Ovary (tissue), 10 donors: ENCODE measurements at places on chromosomes 3 and 15. TPM values are rescaled to one million over a fixed set of nuclear protein-coding genes. Genes with fewer than 3 reads are reported as not detected.

AGBL1 gene
- polyA plus RNA-seq = 0.02 TPM

GRCh38 chr3:143171141-143171980, 51.8 kb downstream of the CHST2 start:
- DNase-seq = no peak

DNA sequence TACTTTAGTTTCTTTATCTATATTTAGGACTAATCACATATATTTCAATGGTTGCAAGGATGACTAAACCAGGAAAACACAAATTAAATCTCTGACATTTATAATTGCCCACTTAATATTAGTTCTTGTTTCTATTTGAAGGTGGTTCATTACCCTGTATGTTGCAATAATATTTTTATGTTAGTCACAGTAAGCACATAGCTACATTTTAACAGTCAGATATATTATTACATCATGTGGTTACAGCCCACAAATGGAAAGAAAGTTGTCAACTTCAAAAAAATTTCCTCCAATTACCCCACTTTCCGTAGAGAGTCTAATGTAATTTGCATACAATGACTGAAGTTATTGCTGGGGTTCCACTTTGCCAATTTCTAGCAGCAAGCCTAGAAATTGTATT, 114.6 kb downstream of the TUSC7 start:
- DNase-seq = no peak

GRCh38 chr3:9678493-9678892, 25.1 kb upstream of the CPNE9 start:
- no peak for DNase-seq

DNA sequence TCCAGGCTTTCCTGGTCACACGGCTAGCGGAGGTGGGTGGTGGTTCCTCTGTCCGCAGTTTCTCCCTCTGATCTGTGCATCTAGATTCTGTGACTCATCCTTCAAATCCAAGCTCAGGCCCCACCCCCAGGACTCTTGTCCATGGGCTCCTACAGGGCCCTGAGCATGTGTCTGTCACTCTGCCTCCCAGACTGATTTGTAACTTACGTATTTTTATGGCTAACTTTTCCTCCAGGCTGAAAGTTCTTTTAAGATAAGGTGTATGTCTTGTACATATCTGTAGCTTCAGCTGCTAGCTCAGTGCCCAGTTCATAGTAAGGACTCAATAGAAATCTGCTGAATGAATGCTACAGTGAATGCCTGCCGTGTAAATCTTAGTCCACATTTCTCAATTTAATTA, 8.0 kb downstream of the ESYT3 start:
- DNase-seq = no peak

- no peak for DNase-seq
Observed at GRCh38 chr3:3178498-3179328, 778 bp downstream of the CRBN start.

DNA sequence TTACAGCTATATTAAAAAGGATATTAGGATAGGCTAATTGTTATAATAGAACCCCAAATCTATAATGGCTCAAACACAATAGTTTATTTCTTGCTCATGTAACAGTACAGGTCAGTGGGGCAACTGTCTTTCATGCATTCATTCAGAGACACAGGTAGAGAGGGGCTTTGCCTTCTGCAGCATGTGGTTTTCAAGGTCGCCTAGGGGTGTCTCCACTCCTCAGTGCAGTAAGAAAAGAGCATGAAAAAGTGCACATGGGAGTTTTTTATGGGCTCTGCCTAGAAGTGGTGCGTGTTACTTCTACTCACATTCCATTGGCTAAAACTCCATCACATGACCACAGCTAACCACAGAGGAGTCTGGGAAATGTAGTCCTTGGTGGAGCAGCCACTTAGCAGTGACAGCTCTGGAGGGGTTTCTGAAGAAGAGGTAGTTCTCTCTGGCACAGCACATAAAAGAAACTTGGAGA, 1.8 kb downstream of the ZBTB38 start:
- peak; percentile 59 for DNase-seq

GRCh38 chr3:111047812-111048435, 23.7 kb upstream of the NECTIN3 start:
- no peak for DNase-seq

GRCh38 chr3:108970561-108970960, 16.9 kb upstream of the GUCA1C start:
- DNase-seq = no peak

GRCh38 chr3:177516158-177517011, 319.1 kb upstream of the TBL1XR1 start:
- peak; percentile 49 for DNase-seq

DNA sequence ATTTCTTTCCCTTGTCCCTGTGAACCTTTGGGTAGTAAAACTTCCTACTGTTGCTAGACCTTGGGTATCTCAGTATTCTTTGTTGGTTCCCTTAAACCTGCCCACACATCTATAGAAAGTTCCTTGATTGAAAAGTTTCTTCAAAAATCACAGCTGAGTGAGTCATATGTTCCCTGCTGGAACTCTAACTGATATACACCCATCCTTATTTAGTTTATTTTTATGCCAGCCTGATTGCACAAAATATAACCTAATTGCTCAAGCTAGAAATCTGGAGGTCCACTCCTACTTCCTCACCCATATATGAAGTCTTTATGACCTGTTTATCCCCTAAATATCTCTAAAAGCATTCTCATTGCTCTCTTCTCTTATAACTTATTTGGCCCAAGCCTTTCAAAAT, 13.7 kb upstream of the GJD2 start:
- no peak for DNase-seq

ASB14 gene
- 0.05 TPM for polyA plus RNA-seq

DNA sequence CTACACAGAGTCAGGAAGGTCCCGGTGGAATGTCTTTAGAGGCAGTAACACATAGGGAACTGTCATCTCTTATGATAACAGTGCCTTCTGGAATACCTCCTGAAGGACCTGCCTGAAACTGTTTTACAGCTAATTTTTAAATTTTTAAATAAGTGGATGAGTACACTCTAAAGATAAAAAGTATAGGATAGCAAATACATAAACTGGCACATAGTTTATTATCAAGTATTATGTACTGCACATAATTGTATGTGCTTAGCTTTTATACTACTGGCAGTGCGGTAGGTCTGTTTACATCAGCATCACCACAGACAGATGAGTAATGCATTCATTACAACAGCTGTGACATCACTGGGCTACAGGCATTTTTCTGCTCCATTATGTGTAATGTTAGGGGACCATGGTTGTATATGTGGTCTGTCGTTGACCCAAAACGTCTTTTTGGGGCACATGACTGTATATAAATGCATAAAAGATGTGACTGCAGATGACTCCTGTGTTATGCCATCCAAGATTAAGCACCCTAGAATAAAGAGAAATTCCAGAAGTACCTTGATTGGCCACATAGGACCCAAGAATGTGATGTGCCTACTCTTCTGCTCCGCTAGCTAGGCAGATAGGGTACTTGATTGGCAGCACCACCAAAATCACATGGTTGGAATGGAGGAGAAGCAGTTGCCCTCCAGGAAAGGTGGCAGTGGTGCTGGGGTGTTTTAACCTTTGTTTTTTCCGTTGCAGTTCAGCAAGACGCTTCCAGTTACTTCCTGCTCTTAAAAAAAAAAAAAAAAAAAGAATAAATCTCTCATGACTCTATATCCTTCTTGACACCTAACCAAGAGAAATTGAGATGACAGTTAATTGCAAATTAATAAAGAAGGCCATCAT, 3.3 kb downstream of the VPS8 start:
- DNase-seq = no peak

ZNF385D gene
- polyA plus RNA-seq = 0.77 TPM

POPDC2 gene
- 3.0 TPM for polyA plus RNA-seq

- peak; percentile 92 for DNase-seq
Observed at GRCh38 chr3:31981206-31982181, at the start of the genes OSBPL10 and ZNF860. Gene OSBPL10, minus strand, starts transcription at chr3:31981262. Its CDS starts 83 bp downstream, at chr3:31981179. Gene ZNF860, plus strand, starts transcription at chr3:31981750. Its CDS starts 7,330 bp downstream, at chr3:31989080.

GRCh38 chr3:152266221-152266995, 2.3 kb upstream of the MBNL1 start:
- peak; percentile 71 for DNase-seq

- no peak for DNase-seq
Observed at GRCh38 chr15:90340345-90340744, 11.7 kb upstream of the ZNF774 start.

DNA sequence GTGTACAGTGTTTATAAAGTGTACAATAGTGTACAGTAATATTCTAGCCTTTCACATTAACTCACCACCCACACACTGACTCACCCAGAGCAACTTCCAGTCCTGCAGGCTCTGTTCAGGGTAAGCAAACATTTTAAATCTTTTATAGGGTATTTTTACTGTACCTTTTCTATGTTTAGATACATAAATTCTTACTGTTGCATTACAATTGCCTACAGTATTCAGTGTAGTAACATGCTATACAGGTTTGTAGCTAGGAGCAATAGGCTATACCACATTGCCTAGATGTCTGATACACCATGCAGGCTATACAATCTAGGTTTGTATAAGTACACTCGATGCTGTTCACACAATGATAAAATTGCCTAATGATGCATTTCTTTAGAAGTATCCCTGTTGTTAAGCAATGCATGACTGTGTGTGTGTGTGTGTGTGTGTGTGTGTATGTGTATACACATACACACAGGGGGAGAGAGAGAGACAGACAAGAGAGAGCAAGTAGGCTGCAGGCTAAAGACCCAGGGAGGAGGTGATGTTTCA, 72.5 kb upstream of the PRR23C start:
- DNase-seq = no peak

DNA sequence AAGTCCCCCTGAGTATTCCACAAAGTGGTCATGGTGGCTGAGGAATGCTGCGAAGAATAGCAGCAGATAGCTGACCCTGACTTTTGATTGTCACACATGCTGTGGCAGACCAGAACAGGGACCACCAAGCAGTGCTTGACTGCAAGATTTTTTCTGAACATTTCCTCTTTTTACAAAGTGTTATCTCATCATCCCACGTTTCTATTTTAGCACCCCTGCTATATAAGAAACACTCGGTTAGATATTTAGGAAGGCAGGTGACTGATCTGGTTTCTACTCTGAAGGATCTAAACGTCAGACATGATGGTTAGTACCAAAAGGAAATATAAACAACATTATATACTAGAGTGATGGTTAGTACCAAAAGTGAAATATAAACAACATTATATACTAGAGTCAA, 9.1 kb downstream of the SLC25A26 start:
- no peak for DNase-seq

LRRIQ4 gene
- polyA plus RNA-seq = 0.05 TPM

GRCh38 chr15:95329362-95329761, 1001.1 kb upstream of the NR2F2 start:
- peak; percentile 71 for DNase-seq

MOBP gene
- polyA plus RNA-seq = 1.0 TPM

TLR9 gene
- polyA plus RNA-seq = 0.58 TPM

- no peak for DNase-seq
Observed at GRCh38 chr3:71421475-71421819, 162.1 kb downstream of the FOXP1 start.

UPK1B gene
- 1.4 TPM for polyA plus RNA-seq

DNA sequence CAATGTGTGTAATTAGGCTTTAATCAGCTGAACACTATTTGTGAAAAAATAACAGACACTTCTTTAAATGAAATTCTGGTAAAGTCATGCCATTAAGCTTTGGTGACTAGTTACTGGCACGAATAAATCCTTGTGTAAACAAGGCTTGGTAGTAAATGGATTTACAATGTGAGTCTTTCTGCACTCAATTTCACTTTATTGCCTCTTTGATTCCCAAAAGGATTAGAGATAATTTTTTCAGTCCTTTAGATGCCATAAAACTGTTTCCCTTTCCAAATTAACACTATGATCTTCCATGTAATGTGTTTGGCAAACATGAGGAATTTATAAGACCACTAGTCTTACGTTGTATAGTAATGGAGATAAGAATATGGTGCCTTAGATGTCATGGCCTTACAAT, 339.5 kb upstream of the DNAJC19 start:
- no peak for DNase-seq

DNA sequence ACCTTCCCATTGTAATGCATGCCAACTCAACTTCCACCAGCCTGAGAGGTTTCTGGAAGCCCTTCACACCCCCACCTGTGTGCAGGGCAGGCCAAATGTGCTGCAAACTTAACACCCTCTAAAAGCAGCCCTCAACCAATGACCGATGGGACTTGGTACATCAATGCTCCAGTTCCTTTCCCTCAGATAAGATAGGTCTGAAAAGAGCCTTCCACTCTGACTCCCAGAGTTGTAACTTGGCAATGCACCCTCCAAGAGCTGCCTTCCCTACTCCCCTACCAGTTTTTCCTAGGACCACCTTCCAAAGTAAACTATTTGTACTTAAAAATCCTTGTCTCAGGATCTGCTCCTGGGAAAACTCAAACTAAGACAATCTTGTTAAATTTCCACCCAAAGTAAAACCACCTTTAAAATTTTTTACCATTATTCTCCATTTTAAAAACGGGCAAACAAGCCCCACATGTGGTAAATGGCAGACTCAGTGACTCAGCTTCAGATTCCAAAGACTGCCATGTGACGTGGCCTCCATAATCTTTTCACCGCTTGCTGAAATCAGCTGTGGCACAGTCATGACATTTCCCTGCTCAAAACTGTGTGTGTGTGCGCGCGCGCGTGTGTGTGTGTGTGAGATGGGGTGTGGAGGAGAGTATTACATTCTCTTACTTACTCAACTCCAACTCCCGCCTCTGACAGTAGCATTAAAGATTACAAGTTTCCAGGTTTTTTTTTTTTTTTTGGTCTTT, 17.2 kb downstream of the RASGRP1 start:
- no peak for DNase-seq

DNA sequence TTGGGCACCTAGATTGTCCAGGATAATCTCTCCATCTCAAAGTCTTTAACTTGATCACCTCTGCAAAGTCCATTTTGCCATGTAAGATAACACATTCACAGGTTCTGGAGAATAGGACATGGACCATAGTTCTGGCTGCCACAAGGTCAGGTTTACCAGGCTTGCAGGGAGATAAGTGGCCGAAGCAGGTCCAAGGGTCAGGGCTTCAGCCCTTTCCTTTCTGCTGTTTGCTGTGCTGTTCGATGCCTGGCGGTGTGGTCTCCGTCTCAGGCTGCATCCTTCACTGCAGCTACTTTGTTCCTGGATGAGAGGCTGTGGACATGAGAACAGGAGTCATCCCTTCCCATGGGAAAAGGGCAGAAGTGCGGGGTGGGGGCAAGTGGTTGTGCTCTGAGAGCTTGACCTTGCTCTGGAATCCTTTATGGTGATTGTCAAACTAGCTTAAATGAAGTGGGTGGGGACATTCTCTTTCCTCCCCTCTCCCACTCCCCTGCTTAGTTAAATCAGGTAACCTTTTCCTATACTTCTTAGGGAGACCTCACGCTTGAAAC, 320.2 kb upstream of the C2CD4B start:
- no peak for DNase-seq

GRCh38 chr15:100115066-100115710, 226.6 kb downstream of the ADAMTS17 start:
- no peak for DNase-seq

COL7A1 gene
- polyA plus RNA-seq = 1.1 TPM

DNA sequence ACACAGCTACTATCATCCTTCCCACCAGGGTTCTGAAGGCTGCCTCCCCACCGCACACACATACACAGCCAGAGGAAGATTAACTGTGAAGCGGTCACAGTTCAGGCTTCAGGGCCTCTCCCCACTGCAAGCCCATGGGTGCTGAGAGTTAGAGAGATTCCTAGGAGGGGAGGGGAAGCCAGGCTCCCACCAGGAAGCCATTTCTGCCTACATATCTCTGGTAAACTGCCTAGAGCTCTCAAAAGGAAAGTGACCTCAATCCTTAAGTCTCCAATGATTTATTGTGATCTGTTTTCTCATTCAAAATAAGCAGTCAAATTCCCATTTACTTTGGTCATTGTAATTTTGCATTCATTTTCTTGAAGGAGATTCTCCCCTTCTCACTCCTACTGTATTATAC, 141.0 kb upstream of the BNIP2 start:
- DNase-seq = no peak

GRCh38 chr3:120147072-120147871, 53.0 kb upstream of the GSK3B start:
- no peak for DNase-seq
